Activated T-cell treated with anti-CD3 and anti-CD28 coated beads, Interleukin-2, amount 50 U/mL, for 72 hours (primary cell): ENCODE measurements at places on chromosomes 16 and 17. TPM values are rescaled to one million over a fixed set of nuclear protein-coding genes. Genes with fewer than 3 reads are reported as not detected.

- H3K36me3 ChIP-seq, result peaks cover 1% of the 10 kb centered on the region
- no peak for DNase-seq
- H3K4me3 ChIP-seq, result no peak overlapping the region
- H3K4me1 ChIP-seq, result peaks cover 12% of the 10 kb centered on the region
- no peaks in the 10 kb centered on the region for H3K27me3 ChIP-seq
Measured at GRCh38 chr16:53988136-53988535, 284.2 kb downstream of the FTO start.

- H3K27me3 ChIP-seq, result no peaks in the 10 kb centered on the region
- no peak overlapping the region for H3K4me3 ChIP-seq
- DNase-seq, result no peak
- H3K27ac ChIP-seq, result no peak overlapping the region
- H3K36me3 ChIP-seq, result no peaks in the 10 kb centered on the region
Measured at GRCh38 chr17:29109477-29110371, 66.8 kb downstream of the PIPOX start.

- H3K4me3 ChIP-seq, result no peak overlapping the region
- DNase-seq, result no peak
- H3K36me3 ChIP-seq, result no peaks in the 10 kb centered on the region
- no peak overlapping the region for H3K27ac ChIP-seq
- no peaks in the 10 kb centered on the region for H3K4me1 ChIP-seq
Measured at GRCh38 chr16:89044418-89045180, 49.1 kb upstream of the ACSF3 start.

DNA sequence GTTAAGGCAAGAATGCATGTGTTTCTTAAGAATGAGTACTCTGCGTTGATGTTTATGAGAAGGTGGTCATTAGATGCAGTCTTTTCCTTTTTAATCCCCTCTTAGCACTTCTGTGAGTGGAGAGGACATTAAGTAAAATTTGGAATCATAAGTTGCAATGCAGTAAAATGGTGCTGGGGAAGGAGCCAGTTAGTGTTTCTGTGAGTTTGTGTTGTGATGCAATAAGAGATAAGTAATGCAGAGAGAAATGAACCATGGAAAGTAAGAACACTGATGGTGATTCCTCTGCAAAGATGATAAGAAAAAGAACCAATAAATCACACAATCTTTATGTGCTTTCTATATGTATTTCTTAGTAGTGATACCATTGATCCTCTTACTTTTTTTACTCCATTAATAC lies 20.0 kb downstream of the ABHD15 start:
- H3K4me3 ChIP-seq, result no peak overlapping the region
- DNase-seq, result no peak
- H3K36me3 ChIP-seq, result no peaks in the 10 kb centered on the region

- H3K27me3 ChIP-seq, result no peaks in the 10 kb centered on the region
- no peak overlapping the region for H3K4me3 ChIP-seq
- no peaks in the 10 kb centered on the region for H3K36me3 ChIP-seq
- no peak overlapping the region for H3K27ac ChIP-seq
Measured at GRCh38 chr17:72152387-72152929, 31.6 kb downstream of the SOX9 start.

GRCh38 chr17:46968896-46969295 lies 10.2 kb downstream of the RPRML start:
- no peak overlapping the region for H3K4me3 ChIP-seq
- H3K36me3 ChIP-seq, result no peaks in the 10 kb centered on the region
- H3K27me3 ChIP-seq, result no peaks in the 10 kb centered on the region
- H3K27ac ChIP-seq, result no peak overlapping the region
- no peaks in the 10 kb centered on the region for H3K4me1 ChIP-seq
- DNase-seq, result no peak

GRCh38 chr17:48593840-48594537 lies 410 bp upstream of the HOXB5 start:
- H3K27ac ChIP-seq, result no peak overlapping the region
- peak overlapping the region; percentile 87 for H3K4me3 ChIP-seq
- peaks cover 96% of the 10 kb centered on the region for H3K27me3 ChIP-seq
- peaks cover 62% of the 10 kb centered on the region for H3K4me1 ChIP-seq
- DNase-seq, result peak; percentile 85

- H3K27ac ChIP-seq, result no peak overlapping the region
- no peaks in the 10 kb centered on the region for H3K27me3 ChIP-seq
- no peak for DNase-seq
- H3K4me3 ChIP-seq, result peak overlapping the region; percentile 31
- H3K4me1 ChIP-seq, result no peaks in the 10 kb centered on the region
Measured at GRCh38 chr17:79921411-79922115, 82.3 kb upstream of the CBX4 start.

GRCh38 chr17:42000413-42001133 lies 16.7 kb downstream of the DNAJC7 start:
- DNase-seq, result no peak
- H3K36me3 ChIP-seq, result peaks cover 13% of the 10 kb centered on the region
- H3K27me3 ChIP-seq, result no peaks in the 10 kb centered on the region

DNA sequence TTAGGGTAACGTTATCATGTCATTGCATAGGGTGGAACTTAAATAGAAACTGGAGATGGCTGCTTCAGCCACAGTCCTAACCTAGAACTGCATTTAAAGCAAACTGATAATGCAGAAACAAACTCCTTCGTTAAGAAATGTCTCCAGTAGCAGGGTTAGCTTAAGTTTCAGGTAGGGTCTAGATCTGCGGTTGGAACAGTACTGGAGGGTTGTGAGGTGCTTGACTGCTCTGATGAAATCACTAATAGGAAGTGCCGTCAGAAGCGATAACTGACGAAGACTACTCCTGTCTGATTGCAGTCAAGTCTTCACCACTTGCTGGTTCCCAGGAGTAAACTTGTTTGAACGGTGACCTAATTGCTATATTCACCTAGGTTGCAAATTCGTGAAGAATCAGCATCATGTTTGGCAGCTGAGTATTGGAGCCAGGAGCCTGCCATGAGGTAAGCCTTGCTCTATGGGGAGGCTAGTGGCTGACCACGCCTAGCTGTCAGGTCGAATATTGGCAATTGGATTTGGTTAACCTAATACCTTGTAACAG lies 24.5 kb downstream of the TRPV2 start:
- no peaks in the 10 kb centered on the region for H3K27me3 ChIP-seq
- peak overlapping the region; percentile 99 for H3K27ac ChIP-seq
- no peak for DNase-seq
- peaks cover 75% of the 10 kb centered on the region for H3K4me1 ChIP-seq
- peaks cover 24% of the 10 kb centered on the region for H3K36me3 ChIP-seq
- peak overlapping the region; percentile 99 for H3K4me3 ChIP-seq

DNA sequence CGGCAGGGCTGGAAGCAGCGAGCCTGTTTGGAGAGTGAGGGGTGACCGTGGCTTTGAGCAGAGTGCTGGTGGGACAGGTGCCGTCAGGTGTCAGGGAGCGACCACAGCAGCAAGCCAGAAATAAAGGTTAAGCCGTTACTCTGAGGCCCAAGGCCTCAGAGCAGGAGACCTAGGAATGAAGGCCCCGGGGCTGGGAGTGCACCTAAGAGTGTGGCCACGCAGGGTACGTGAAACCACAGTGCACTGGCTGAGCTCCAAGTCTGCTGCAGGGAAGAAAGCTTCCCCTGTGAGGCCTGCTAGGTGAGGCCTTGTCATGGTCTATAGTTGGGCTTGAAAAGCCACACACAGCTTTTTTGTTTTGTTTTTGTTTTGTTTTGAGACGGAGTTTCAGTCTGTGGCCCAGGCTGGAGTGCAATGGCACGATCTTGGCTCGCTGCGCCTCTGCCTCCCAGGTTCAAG lies 8.7 kb downstream of the CLUAP1 start:
- peaks cover 70% of the 10 kb centered on the region for H3K4me1 ChIP-seq
- peak; percentile 88 for DNase-seq
- peak overlapping the region; percentile 78 for H3K27ac ChIP-seq
- H3K4me3 ChIP-seq, result peak overlapping the region; percentile 38

UMOD gene
- not detected for total RNA-seq

SLC13A2 gene
- not detected for total RNA-seq

MYH1 gene
- total RNA-seq, result not detected

ADGRG3 gene
- 0.09 TPM for total RNA-seq

PRSS22 gene
- total RNA-seq, result not detected
